ENCODE measurements at places on chromosomes 1 and 21.
A peak's percentile ranks its signal among the peaks of the same experiment; 100 is the strongest.

- no peak for DNase-seq
Observed at GRCh38 chr1:243495442-243496186, 239.8 kb downstream of the SDCCAG8 start.

- no peak for DNase-seq
Observed at GRCh38 chr1:19654886-19655717, 9.6 kb upstream of the HTR6 start.

DNA sequence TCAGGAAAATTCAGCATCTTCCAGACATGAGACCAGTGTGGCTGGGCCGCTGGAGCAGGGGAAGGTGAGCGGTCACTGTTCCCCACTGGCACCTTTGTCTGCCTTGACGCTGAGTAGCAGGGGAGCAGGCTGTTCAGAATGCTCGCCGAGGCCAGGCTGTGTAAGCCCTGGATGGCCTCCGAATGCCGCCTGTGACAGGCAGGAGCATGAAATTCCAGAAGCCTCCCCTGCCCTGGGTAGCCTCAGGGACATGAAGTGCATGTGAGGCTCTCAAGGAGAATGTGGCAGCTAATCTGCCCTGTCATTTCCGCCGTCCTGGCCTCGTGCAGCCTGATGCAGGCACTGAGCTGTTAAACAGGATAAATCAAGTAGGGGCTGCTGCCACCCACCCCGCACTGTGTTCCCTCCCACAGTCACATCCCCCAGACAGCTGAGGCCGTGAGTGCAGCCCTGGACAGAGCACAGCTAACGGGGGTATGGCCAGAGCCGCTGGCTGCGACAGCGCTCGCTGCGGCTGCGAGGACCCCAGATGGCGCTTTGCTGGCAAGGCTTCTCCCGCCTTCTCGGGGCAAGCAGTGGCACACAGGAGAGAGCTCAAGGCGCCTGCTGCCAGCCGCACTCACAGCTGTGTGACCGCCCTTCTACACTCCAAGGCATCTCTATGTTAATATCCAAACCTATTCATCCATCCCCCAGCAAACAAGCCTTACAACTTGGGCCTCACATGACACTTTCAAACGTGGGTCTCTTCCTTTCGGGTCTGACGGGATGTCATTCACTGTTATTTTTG lies 105.0 kb upstream of the COL6A1 start:
- DNase-seq = no peak

- DNase-seq = no peak
Observed at GRCh38 chr21:36825658-36826057, 126.7 kb downstream of the SIM2 start.

GRCh38 chr1:54885237-54885679 lies 1.7 kb downstream of the DHCR24 start:
- no peak for DNase-seq

DNA sequence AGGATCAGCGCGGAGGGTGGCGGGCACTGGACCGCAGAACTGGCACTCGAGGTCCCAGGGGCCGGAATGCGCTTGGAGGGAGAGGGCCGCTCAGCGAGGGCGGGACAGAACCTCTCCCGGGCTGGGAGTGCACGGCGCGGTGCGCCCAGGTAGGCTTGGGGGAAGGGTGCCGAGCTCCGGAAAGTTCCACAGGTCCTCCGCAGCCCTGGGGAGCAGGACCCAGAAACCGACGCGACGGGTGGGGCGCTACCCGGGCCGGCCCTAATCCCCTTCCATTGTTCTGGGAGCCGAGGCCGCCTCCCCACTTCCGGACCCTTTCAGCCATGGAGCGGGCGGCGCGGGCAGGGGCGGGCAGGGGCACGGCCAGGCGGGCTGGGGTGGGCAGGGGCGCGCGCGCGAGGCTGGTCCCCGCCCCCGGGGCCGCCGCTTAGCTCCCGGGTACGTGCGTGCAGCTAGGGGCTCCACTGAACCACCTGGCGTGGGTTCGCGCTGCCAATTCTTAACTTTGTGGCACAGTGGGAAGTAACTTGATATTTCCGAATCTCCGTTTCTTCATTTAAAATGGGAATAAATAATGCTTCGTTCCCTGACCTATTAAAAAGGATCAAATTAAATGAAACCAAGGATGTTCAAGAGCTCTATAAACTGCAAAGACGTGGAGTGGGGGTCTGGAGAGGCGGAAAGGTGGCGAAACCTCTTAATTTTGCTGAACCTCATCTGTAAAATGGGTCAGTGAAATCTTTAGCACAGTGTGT lies 20.7 kb downstream of the LGR6 start:
- DNase-seq = no peak

- DNase-seq = no peak
Observed at GRCh38 chr1:27545271-27545670, 55.3 kb upstream of the WASF2 start.

GRCh38 chr1:67811781-67812180 lies 21.5 kb downstream of the GNG12 start:
- DNase-seq = no peak

- no peak for DNase-seq
Observed at GRCh38 chr1:181081395-181081794, 7.1 kb upstream of the IER5 start.

DNA sequence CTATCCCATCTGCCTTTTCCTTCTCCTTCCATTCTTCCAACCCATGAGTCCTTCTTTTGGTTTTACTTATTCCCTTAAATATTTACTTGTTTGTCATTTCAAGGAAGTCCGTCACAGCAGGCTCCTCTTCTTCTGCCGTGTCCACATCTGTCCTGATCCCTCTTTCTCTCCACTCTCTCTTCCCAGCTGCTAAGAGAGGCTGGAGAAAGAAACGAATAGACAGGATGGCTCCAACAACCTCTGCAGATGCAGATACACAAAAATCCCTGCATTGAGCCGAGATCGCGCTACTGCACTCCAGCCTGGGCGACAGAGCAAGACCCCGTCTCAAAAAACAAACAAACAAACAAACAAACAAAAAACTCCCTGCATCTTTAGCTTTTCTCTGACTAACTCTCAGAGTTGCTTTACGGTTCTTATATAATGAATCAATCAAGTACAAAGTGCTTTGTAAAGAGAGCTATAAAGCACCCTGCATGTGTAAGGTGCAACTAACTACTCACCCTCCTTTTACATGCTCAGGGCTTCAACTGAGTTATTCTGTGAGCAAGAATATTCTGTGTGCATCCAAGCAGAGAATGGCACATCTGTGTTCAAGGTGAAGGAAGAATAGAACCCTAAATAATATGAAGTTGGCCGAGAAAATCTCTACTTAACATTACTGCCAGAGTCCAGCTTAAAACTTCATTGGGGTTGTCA lies 3.8 kb upstream of the SAMD13 start:
- DNase-seq = no peak

GRCh38 chr1:110554871-110555801 lies 36.2 kb upstream of the KCNA10 start:
- DNase-seq = peak; percentile 42

DNA sequence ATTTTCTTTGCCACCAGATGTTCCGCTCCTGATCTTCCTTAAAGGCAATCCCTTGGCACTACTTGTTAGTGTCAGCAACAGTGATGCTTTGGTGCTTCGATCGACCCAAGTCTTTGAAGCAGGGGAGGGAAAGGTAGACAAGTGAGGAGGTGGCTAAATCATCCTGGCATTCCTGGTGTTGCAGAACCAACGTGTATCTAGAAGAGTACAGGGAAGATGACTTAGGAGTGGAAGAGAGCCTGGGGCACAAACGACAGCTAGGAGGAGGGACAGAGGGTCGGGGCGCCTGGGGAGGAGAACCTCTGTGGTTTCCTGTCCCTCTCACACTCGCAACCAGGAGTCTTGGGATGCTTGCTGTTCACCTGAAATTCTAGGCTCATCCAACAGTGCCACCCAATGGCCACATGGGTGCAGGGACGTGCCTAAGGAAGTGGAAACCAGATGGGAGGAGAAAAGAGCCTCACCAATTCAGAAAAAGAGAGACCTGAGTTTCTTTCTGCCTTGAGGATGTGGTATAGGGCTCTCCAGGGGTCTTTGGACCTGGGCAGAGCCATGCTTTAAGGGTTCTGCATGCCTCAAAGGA lies 9.5 kb upstream of the KCNA2 start:
- DNase-seq = peak; percentile 74

DNA sequence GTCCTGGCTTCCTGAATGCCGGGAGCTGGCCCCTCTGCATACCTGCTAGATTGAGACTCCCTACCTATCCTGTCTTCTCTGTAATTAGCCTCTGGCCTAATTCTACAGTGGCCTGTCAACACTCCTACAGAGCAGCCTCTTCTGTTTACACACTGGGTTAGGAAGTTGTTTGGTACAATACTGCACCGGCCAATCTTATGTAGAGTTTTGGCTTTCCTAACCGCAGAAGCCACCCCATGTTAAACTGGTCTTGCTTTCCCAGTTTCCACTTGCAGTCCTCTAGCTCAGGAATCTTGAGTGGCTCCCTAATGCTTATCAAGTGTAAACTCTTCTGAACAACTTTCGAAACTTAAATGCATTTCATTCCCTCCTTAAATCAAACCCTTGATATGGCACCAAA lies 42.8 kb downstream of the DPH5 start:
- DNase-seq = no peak

DNA sequence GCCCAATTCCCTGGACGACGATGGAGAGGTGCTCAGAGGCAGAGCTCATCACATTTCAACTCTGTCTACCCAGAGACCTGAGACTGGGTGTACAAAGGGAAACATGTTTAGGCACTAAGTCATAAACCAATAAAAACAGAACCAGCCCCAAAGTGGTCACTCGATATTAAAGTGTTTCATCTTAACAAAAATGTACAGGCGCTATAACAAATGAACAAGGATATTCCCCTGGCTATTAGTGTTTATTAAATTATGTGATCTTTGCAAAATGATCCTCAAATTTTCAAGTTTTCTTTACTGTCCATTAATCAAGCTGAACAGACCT lies 43.6 kb downstream of the NPHP4 start:
- DNase-seq = no peak

- no peak for DNase-seq
Observed at GRCh38 chr21:46297338-46298271, 11.5 kb downstream of the YBEY start.

GRCh38 chr1:106568201-106568974 lies 488.1 kb upstream of the PRMT6 start:
- no peak for DNase-seq

GRCh38 chr1:159067699-159068621 lies 8.6 kb downstream of the AIM2 start:
- peak; percentile 56 for DNase-seq

DNA sequence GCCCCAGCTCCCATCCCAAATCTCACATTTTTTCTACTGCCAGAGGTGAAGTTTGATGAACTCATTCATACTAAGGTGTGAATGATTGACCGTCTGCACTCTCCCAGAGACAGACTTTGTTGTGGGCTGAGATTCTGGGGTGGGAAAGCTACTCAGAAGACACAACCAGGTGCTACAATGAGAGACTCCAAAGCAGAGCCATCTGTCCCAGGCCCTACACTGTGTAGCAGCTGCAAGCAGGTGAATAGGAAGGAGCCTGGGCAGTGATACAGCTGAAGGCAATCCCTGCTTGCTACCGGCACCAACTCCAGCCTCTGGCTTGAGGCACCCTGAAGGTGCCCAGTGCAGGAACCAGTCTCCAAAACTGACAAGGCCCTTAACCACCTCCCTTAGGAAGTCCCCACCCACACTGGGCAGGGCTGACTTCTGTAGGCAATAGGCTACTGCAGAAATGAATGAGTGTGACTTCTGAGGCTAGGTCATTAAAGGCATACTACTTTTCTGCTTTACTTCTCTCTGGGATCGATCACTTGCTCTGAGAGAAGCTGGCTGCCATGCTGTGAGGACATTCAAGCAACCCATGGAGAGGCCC lies 79.7 kb upstream of the RUNX3 start:
- DNase-seq = peak; percentile 57

GRCh38 chr1:91712981-91713841 lies 172.7 kb downstream of the TGFBR3 start:
- peak; percentile 88 for DNase-seq

DNA sequence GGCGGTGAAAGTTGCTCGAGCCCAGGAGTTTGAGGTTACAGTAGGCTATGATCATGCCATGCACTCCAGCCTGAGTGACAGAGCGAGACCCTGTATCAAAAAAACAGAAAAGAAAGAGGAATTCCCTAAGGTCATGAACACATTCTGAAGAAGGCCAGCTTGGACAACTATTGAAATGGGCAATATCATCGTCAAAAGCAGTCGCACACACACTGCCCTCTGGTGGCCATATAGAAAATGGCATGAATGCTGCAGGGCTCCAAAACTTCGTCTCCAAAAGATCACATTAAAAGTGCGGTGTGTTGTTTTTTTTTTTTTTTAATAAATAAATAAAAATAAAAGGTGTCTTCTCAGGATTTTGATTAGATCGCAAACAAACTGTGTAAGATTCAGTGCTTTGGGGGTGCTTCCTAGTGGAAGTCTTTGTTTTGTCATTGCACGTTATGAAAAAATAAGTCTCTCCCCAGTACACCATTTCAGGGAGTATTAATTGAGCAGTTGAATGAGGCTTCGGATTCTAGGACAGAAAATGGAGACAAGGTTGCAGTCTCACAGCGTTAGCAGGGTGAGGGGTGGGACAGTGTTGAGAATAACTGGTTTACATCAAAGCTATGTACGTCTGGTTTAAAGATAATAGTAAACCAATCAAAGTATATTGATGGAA lies 87.5 kb upstream of the FMN2 start:
- peak; percentile 12 for DNase-seq

DNA sequence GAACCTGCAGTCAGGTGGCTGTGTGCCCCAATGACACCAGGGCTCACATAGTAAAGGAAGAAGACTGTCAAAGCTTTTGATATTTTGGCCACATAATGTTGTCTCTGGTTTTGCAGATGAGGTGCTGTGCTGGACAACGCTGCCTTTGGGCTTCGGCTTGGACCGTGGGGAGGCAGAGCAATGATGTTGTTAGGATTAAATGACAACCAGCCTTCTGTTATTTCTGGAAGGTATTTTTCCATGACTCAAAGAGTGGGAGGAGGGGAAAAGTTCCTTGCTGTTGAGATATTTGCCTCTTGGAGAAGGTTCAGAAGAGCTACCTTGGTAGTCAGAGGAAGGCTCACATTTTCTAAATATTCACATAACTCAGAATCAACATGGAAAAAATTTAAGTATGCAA lies 187.3 kb upstream of the GALNT2 start:
- no peak for DNase-seq

DNA sequence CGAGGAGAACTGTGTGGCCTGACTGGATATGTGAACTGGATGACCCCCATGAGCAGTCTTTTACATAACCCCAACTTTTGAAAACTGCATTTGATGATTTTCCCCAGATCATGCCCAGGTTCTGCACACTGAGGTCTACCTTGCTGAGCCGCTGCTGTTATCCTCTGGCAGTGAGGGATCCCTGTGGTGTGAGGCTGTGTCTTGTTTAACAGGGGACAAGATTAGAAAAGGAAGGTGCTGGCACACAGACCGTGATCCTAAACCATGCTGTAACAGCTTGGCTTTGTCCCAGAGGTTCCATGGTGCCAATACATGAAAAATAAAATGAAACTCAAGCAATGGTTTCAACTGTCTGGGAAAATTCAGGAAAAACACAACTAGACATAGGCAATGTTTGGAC lies 134.2 kb downstream of the ZZZ3 start:
- no peak for DNase-seq
